ENCODE measurements at places on chromosomes 12 and 14.

DNA sequence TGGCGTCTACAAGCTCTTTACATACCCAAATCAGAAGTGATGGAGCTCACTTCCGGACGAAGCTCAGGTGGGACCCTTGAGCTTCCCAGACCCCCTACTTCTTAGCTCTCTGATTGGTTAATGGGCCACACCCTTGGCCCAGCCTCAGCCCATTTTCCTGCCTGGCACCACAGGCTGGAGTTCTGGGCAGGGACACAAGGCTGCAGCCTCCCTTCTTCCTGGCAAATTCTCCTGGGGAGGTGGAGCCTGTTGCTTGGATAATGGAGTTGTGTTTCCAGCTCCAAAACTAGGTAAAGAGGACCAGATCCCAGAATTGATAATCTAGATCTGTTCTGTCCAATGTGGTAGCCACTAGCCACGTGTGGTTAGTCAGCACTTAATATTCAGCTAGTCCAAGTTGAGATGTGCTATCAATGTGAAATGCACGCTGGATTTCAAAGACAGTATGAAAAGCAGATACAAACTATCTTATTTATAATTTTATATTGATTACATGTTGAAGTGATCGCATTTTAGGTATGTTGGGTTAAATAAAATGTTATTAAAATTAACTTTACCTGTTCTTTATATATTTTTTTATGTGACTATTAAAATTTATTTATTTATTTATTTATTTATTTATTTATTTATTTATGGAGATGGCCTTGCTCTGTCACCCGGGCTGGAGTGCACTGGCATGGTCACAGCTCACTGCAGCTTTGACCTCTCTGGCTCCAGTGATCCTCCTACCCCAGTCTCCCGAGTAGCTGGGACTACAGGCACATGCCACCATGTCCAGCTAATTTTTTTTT, 12.6 kb upstream of the FAIM2 start:
- DNase-seq = no peak

- no peak for DNase-seq
Observed at GRCh38 chr12:59823567-59823966, 227.7 kb downstream of the SLC16A7 start.

GRCh38 chr12:16118586-16118985, 158.9 kb downstream of the SLC15A5 start:
- DNase-seq = no peak

GRCh38 chr12:128180166-128180565, 86.8 kb upstream of the TMEM132C start:
- no peak for DNase-seq

DNA sequence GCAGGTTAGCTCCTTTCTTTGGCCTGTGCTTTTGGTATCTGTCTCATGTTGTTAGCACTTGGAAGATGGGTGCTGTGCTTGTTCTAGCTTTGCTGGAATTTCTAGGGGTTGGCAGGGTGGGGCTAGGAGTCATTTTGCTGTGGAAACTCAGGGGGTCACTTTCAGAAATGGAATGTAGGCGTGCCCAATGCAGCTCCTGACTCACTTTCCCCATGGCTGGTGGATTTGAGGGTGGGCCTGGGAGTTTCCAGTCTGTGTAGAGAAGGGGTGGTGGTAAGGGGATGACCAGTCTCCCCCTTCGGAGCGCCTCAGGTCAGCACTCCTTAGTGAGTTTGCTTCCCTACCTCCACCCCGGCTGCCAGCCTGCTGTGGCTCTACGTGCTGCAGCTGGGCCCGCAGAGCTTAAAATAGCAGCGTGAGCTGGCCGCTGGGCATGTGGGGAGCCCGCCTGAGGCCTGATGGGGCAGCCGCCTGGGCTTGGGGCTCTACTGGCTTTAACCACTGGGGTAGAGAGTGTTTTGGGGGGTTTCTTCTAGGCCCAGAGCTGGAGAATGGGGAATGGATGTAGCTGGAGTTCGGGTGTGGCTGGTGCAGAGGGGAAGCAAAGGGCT, 108.2 kb downstream of the TSPAN9 start:
- DNase-seq = no peak

- no peak for DNase-seq
Observed at GRCh38 chr12:40569626-40570179, 122.5 kb upstream of the CNTN1 start.

GRCh38 chr12:124898200-124898922, 16.1 kb downstream of the UBC start:
- DNase-seq = no peak

GRCh38 chr14:77002335-77002734, 26.2 kb downstream of the IRF2BPL start:
- DNase-seq = no peak

DNA sequence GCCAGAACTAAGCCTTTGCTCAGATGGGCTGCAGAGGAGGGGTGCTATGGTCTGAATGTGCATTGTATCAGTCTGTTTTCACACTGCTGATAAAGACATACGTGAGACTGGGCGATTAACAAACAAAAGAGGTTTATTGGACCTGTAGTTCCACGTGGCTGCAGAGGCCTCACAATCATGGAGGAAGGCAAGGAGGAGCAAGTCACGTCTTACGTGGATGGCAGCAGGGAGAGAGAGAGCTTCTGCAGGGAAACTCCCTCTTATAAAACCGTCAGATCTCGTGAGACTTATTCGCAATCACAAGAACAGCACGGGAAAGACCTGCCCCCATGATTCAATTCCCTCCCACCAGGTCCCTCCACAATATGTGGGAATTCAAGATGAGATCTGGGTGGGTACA, 3.8 kb upstream of the BRF1 start:
- no peak for DNase-seq

- DNase-seq = no peak
Observed at GRCh38 chr12:7035463-7035862, 17.2 kb upstream of the LPCAT3 start.

- DNase-seq = no peak
Observed at GRCh38 chr12:95736631-95737030, 53.9 kb downstream of the NTN4 start.

- no peak for DNase-seq
Observed at GRCh38 chr12:131946757-131947156, 3.0 kb upstream of the EP400 start.

DNA sequence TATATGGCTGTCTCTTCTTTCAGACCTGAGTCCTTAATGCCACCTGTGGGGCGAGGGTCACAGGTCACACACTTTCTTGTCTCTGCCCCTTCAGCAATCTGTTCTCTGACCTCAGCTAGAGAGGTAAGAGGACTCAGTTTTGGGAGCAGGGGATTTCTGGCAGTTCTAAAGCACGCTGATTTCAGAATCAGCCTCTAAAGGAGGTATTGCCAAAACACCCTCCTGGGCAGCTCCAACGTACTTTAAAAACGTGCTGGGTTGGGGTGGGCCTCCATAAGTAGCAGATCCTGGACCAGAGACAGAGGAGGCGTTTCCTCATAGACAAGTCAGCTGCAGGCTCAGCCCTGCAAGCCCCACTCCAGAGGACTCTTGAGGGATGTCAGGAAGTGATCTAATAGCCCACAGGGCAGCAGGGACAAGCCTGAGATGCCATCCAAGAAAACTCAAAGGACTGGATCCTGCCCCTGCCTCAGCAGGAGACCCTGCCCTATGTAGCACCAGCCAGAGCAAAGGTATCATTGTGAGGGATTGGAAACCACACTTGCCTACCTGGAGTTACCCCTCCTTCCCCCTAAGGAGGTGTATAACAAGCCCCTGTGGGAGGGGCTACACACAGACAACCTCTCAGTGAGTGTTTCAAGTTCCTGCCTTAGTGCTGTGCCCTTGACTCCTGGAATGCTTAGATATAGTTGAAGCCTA, 8.5 kb downstream of the CTDSP2 start:
- no peak for DNase-seq

DNA sequence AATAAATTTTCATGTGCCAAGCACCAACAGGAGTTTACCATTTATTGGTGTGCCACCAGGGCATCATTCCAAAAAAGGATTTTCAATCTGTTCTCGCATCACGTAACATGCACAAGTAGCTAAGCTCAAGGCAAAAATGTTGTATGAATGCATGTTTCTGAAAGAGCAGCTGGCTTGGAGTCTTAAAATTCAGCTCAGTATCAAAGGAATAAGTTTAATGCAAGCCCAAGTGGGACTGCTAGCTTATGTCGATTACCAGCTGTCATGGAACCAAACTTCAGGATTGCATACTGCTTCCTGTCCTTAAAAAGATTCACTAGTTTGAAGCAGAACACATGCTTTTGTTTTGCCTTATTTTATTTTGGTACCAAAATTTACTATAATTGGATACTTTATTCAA, 437.0 kb downstream of the FSCB start:
- no peak for DNase-seq

GRCh38 chr12:24760606-24761378, 188.1 kb downstream of the BCAT1 start:
- peak; percentile 34 for DNase-seq

DNA sequence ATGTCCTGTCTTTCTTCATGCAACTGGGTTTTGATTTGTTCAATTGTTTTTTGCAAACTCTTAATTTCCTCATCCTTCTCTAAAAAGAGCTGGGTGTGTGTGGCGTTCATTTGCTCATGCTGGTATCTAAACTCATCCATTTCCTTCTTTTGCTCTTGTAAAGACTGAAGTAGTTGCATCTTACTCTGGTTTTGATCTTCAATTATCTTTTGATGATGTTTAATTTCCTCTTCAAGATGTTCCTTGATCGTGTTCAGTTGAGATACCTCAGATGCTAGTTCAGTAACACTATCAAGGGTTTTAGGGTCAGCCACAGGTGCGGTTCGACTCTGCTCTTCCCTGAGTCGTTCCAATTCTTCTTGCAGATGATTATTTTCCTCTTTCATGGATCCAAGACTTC, 34.8 kb downstream of the TRIP11 start:
- no peak for DNase-seq

DNA sequence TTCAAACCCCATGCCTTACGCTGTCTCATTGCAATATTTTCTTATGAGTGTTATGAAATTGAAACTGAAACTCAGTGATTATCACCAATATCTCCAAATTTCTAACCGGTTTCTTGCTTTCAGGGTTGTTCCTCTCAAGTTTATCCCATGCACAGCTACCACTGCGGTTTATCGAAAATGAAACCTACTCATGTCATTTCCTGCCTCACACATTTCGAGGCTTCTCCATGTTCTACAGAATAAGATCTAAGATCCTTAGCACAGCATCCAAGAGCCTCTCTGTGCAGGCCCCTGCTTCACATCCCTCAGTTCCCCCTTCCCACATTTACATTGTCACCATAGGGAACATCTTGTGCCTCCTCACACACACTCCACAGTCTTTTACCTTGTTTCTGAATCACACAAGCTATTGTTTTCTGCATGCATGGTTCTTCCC, 45.5 kb upstream of the FAR2 start:
- DNase-seq = no peak

- no peak for DNase-seq
Observed at GRCh38 chr12:57330992-57331391, 80.0 kb upstream of the STAC3 start.

Data from NCI-H1417 (cell line).